Activated CD8-positive, alpha-beta memory T cell treated with anti-CD3 and anti-CD28 coated beads for 1 hour (primary cell): ENCODE measurements at places on chromosomes 13 and 19.

DNA sequence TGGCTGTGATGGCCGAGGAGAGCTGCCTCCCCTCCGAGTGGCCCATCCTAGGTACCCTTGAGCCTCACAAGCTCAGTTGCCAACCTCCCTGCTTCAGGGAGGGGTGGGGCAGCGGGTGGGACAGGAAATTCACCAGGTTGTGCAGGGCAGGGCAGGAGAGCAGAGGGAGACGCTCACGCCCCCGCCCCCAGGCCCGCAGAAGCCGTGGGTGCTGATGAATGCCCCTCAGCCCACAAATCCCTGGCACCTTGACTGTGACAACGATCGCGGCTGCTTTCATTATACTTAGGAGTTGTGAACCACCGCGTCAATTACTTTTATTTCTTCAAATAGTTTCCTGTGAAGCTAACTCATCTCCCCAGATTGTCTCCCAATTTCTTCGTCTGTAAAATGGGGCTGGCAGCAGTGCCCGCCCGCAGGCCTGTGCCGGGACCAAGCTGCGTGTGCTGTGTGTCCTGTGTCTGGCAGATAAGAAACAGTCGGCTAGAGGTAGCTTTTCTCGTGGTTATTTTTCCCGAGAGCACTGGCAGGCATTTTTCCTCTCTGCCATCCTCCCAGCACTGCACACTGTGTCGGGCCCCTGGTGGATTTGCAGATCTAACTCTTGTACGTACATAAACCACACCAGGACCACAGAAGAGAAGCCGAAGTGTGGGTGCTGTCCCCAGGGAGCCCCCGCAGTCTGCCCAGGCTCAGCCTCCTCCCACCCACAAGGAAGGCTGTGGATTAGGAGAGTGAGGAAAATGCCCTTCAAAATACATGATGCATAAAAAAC, 7.9 kb upstream of the RASA3 start:
- no peak for DNase-seq

GRCh38 chr13:84885868-84886267, 913.4 kb downstream of the SLITRK6 start:
- DNase-seq: no peak

DNA sequence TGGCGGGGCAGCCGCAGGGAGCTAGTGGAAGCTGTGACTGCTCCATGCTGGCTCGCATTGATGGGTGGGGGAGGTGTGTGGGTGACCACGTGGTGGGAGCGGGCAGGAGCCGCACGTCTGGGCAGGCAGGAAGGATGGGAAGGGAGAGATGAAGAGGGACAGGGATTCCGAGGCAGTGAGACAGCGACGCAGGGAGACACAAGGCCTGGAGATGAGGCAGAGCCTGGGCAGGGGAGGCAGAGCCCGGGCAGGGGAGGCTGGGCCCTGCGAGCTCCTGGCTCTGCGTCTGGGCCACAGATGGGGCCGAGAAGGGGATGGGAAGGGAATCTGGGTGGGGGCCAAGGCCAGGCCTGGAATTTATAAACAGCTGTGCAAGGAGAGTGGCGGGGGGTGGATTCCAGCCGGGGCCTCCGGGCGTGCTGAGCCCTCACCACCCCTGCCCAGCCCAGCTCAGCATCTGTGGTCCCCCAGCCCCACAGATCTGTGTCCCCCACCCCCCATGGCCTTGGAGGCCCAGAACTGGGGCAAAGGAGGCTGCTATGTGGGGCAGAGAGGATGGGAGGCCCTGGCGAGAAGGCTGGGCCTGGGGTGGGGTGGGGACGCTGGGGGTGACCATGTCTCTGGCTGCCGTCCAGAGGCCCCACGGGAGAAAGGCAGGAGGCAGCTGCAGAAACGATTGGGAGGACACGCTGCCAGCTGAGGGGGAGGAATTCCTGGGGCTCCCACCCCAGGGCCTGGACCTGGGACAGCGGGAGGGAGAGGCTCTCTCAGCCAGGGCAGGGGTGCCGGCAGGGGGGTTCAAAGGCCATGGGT, 6.0 kb downstream of the EHD2 start:
- DNase-seq: no peak

DNA sequence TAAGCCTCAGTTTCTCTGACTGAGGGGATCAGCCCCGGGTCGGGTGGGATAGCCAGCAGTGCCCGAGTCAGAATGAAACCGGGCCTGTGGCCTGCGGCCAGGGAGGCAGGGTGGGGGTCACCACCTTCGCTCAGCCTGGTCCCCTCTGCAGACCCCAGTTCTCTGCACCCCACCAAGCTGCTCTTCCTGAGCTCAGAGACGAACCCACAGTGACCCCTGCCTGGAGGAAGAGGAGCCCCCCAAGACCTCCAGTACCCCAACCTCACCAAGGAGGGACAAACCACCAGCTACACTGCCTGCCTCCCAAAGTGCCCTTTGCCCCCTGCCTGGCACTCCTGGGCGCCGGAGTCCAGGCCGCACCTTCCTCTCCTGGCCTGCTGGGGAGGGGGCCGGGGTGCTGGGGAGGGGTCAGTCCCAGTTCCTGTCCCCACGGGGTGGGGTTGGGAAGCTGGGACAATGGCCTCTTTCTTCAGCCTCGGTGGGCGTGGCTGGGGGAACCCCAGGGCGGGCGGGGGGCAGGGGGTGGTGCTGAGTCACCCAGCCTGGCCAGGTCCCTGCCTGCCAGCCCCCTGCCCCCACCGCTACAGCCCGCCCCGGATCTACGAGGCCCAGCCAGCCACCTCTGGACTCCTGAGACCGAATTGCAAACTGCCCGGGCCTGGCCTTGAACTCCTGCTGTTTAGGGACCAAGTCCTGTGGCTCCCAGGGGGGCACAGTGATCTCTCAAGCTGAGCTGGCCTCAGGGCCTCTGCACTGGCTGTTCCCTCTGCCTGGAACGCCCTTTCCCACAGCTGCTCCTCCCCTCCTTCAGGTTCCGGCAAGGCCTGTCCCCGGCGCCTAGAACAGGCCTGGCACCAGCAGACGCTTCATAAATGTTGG, 14.3 kb downstream of the ZBTB7A start:
- DNase-seq: no peak

- no peak for DNase-seq
Measured at GRCh38 chr19:20313894-20314293, 146.9 kb downstream of the ZNF486 start.

- no peak for DNase-seq
Measured at GRCh38 chr19:54696117-54696548, 28.1 kb upstream of the KIR3DL3 start.

DNA sequence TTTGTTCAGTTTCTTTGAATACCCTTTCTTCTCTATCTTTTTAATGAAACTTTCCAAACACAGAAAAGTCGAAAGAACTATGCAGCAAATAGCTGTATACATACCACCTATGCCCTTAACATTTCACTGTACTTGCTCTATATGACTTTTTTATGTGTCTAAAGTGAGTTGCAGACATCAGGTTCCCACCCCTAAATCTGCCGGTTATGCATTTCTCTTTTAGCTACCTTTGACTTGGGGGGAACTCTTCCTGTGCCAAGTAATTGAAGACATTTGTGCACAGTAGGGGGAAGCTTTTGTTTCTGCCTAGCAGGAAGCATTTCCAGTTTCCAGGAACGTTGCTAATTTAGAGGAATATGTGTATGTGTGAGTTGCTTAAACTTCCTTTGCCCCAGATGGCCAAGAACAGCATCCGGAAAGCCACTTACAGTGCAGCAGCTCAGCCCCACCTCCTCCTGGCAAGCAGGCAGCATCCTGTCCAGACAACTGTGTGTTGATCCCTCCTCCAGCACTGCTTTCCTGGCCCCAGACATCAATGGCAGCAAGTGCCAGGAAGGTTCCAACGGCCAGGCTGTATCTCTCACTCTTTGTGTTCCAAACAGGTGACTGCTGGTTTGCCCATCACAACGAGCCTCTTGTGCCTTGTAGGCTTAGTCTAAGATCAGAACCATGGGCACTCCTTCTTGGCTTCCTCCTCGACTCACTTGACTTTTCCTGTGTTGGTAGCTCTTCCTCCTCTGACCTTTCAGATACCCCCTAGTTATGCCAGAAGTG, 14.7 kb upstream of the GRAMD1A start:
- DNase-seq: no peak

GRCh38 chr13:99540530-99540929, 39.3 kb downstream of the TM9SF2 start:
- DNase-seq: no peak

DNA sequence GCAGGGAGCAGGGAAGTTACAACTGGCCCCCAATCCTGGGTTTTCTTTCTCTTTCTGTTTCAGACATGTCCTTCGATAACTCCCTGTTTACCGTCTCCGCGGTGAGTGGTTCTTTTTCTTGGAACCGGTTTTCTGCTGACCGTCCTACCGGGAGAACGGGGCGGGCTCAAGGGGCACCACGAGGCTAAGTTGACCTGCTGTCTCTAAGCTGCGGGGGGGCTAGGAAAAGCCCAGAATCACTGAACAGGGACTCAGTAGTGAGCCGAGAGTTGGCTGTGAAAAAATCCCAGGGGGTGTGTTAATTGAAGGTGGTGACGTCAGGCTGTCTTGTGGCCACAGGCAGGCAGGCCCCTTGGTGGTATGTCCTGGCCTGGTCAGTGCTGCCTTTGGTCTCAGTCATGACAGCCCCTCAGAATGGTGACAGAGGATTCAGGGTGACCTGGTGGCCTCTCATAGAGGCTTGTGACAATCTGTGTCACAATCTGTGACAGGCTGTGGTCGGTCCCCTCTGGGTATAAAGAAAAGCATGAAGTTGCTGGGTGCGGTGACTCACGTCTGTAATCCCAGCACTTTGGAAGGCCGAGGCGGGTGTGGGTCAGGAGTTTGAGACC, 8.1 kb upstream of the CARM1 start:
- no peak for DNase-seq

- no peak for DNase-seq
Measured at GRCh38 chr13:46401432-46401831, 14.4 kb upstream of the RUBCNL start.

DNA sequence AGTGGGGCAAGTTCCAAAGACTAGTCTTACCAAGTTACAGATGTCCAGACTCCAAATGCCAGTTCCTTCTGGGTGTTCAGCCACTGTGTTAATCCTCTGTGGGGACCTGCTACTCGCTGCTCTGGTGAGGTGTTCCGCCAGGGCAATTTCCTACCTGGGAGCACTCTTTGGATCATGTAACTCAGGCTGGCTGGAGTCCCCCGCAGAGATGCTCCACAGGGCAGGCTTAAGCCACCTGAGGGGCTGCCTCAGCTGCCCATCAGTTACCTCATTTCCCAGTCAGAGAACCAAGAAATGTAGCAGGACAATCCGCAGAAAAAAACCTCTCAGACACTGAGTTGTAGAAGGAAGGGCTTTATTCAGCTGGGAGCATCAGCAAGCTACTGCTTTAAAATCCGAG, 133.8 kb downstream of the ZNF737 start:
- no peak for DNase-seq

DNA sequence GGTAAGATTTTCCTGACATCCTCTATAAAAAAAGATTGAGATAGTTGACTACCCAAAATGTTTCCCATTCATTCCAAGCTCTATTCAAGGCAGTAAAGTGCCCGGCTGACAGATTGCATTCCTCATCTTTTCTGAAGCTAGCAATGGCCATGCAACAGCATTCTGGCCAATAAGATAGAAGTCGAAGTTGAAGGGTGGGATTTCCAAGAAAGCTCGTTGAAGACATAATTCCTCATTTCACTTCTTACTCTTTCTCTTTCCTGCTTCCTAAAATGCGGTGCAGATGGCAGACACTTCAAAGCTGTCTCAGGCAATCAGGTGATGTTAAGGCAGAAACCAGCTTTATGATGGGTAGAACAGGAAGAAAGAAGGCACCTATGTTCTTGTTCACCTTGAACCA, 13.4 kb upstream of the ALOX5AP start:
- DNase-seq: no peak

GRCh38 chr13:25037057-25037813, 58.7 kb upstream of the PABPC3 start:
- DNase-seq: peak; percentile 8

- no peak for DNase-seq
Measured at GRCh38 chr13:113526466-113527220, 36.1 kb upstream of the DCUN1D2 start.
